ENCODE measurements at places on chromosomes 4 and X.

GRCh38 chrX:149513825-149514428 lies 8.8 kb upstream of the IDS start:
- no peak for DNase-seq

DNA sequence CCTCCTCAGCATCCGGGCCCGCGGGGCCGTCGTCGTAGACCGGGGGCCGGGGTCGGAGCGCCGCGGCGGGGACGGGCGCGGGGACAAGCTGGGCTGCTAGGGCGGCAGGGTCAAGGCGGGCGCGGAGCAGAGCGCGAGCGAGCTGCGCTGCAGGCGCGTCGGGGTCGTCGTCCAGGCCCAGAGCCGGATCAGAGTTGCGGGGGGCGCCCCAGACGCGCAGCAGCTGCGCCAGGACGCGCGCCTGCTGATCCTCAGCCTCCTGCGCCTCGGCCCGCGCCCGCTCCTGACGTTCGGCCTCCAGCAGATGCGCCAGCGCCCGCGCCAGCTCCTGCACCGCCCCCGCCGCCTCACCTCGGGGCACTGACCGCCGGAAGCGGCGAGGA lies 3.5 kb downstream of the PCSK1N start:
- DNase-seq, result no peak

DNA sequence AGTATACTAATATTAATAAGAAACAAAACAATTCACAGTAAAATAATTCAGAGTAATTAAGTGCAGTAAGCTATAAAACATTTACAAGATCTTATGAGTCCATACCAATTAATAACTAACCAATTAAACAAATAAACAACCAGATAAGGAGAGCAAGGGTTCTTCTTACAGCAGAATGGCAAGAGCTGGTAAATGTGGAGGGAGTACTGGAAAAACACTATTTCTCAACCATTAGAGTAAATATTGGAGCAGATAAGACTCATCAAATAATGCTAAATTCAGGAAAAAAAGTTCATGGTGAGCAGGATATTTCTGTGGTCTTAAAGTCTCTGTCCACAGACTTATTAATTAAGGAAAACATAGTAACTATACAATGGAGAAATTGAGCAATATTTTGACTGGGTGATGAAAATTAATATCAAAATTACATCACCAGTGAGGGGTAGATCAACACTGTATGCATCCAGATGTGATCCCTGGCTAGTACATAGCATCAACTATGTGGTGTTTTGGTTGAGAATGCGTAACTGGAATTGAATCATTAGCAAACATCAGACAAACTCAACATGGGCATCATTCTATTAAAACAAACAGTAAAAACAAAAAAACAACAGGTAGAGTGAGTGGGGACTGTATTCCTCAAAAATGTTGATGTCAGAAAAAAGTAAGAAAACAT lies 1376.7 kb downstream of the PCDH19 start:
- DNase-seq, result no peak

GRCh38 chr4:171118091-171118490 lies 695.1 kb upstream of the GALNTL6 start:
- DNase-seq, result no peak

DNA sequence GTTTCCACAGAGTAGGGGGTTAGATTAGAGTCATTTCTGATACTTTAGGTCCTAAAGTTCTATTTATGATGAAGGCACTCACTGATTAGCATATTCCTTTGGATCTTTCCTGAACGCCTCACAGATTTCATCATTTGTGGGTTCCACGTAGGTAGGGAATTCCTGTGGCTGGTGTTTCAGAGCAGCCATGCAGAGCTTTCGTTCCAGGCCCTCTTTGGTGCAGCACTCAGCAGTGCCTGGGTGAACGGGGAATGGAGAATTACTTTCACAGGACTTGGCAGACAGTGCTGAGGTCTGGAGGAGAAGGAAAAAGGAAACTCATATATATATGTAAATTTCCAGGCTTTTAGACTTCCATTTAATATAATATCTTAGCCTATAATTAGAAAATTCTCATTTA lies 18.5 kb downstream of the GC start:
- no peak for DNase-seq

DNA sequence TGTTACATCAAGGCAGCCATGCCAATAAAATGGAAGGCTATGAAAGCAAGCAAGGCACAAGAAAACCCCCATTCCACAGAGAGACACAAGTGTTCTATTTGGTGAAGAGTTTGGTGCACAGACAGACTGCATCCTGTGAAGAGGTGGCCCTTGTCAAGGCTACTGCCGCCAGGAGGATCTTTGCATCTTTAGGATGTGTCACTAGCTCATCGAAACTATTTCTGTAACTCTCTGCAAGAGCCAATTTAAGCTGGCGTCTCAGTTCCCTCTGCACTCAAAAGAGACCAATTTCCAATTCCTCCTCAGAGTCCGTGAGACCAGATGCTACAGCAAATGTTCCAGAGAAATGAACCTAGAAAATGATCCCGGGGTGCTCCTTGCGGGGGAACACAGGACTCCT lies 91.0 kb downstream of the PHKA2 start:
- DNase-seq, result no peak

DNA sequence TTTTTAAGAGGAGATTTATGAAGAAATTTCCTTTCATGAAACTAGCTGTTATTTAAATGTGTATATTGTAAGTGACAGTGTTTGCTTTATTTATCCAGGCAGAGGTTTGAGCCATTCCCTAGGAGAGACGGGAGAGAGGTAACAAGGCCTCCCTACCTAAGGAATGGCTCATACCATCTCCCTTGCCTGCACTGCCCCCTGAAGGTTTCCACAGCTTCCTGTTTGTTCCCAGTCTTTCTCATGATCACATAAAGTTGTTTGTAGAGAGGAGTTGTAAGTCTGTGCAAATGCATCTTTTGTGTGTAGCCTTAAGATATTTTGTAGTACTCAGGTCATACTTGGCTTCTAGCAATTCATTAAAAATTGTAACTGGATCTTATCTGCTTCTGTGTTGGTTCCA lies 1504.5 kb upstream of the PCDH10 start:
- no peak for DNase-seq

Measured in DMS79 (cell line).